Right ventricle myocardium inferior (tissue), 1 donor: ENCODE measurements at places on chromosomes 2 and 18. TPM values are rescaled to one million over a fixed set of nuclear protein-coding genes. Genes with fewer than 3 reads are reported as not detected.

GRCh38 chr2:176500901-176501300, 231.7 kb downstream of the MTX2 start:
- DNase-seq = no peak

- no peak for DNase-seq
Measured at GRCh38 chr18:3409811-3410210, 40.2 kb upstream of the TGIF1 start.

SERPINB11 gene
- total RNA-seq = not detected

DNA sequence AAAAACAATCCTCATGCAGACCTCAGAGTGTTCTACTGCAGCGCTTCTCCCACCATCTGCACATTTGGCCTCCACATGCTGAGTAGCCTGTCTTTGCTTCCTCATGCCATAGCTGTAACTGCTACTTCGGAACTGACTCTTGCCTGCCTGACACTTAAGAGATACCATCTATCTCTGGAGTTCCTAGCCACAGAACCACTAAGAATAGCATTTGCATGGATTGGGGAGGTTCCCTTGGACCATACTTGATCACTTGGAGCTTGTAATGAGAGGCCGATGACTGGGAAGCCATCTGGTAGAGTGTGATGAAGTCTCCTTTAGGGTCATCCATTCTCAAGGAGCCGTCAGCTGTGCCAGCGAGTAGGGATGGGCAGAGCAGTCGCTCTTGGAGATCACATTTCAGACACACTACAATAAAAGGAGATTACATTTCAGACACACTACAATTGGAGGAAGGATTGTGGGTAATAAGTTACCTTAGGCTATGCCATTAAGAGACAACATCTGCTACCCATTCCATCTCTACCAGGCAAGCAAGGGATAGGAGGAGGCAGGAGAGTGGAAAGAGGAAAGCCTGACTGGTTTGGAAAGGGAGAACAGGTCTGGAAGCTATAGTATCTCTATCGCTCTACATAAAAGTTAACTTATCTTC, 21.8 kb downstream of the DOK1 start:
- no peak for DNase-seq

CYP27A1 gene
- 12.5 TPM for total RNA-seq

ARHGEF4 gene
- 4.1 TPM for total RNA-seq

DNA sequence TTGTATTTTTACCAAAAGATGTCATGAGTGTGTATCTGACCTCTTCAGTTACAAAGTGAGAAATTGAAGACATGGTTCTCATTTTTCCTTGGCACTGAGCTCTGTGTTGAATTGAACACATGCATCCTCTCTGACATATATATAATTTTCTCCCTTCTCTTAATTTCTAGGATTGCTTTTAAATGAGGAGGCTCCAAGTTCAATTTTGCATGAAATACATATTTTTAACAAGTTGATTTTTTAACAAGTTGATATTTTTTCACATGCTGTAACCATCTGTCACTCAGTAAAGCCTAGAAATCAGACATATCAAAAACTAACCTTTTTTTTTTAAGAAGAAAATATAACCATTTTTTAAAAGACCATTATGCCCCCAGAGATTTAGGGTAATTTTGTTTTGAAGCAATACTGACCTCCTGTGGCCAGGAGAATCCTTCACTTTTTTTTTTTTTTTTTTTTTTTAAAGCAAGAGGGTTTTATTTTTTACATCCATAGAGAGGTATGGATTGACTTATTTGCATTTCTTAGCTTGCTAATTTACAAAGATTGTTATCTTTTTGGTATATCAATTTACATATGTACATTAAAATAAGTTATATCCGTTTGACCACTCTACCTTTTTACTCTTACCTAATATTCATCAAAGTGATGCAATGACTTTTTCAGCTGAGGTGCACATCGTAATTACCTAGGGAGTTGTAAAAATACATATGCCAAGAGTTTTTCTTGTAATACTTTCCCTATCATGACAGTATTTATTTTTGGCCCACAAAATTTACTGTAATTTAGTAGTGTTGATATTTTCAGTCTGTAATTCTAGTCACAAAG, 161.8 kb downstream of the SOCS6 start:
- DNase-seq = no peak

DNA sequence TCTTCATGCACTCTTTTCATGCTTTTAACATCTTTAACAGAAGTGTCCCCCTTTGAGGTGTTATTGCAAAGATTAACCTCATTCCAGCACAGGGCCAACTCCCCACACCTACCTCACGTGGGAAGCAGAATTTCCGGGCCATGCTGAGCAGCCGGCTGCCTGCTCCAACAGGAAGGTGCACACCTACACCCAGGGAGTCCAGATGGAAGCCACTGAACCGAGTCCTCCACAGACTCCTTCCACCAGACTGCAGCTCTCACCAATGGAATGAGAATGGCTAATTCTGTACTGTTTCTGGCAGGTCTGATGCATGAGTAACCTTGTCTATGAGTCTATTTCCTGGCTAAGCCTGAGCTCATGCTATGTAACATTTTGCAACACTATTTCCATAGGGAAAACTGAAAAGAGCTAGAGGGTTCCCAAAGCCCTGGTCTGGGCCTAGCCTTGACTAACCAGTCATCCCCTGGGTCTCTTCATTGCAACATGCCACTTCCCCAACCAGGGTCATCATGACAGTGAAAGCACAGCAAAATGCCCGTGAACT, 11.0 kb downstream of the ERFE start:
- DNase-seq = no peak

DNA sequence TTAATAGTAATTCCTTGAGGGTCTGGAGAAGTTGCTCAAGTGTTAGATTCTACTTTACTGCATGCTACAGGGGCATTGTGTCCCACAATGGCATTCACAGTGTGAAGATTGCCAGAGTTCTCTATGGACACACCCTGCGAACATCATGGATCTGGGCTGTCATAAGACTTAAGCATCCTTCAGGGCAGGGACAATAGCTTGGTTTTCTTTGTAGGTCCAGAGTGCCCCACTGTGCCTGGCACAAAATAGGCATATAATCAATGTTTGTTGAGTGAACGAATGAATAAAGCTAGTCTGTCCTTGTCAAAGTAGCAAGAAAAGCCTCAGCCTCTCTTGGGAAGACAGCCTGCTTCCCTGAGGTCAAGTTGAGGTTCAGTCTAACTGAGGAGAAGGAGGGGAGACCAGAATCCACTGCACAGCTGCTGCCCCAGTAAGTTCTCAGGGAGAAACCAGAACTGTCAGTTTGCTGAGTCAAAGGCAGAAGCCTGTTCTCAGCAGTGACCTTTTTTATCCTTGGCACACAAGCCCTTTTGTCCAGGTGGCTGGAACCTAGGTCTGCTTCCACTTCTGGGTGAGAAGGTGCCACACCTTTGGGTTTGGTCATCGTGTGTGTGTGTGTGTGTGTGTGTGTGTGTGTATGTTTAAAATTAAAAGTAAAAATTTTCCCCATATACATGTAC, 15.0 kb downstream of the INPP4A start:
- DNase-seq = no peak

DNA sequence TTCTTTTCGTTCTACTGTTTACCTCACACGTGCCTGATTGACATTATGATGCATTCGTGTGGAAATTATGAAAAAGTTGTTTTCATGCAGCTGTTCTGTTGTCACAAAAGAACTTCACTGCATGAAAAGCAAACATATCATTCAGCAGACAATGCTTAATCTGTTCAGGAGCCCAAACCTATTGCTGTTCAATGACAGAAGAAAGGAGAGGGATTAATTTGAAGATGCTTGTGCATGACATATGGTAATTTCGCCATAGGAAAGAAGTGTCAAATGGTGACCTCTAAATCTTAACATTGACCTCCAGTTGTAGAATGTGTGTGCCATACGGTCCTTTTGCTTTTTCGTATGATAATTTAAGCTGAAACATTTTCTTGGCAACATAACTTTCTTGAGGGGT, 124.5 kb downstream of the WDR7 start:
- no peak for DNase-seq

FER1L5 gene
- not detected for total RNA-seq

WDR43 gene
- 16.8 TPM for total RNA-seq

FBXO15 gene
- not detected for total RNA-seq

TMEM127 gene
- total RNA-seq = 68.2 TPM

DNA sequence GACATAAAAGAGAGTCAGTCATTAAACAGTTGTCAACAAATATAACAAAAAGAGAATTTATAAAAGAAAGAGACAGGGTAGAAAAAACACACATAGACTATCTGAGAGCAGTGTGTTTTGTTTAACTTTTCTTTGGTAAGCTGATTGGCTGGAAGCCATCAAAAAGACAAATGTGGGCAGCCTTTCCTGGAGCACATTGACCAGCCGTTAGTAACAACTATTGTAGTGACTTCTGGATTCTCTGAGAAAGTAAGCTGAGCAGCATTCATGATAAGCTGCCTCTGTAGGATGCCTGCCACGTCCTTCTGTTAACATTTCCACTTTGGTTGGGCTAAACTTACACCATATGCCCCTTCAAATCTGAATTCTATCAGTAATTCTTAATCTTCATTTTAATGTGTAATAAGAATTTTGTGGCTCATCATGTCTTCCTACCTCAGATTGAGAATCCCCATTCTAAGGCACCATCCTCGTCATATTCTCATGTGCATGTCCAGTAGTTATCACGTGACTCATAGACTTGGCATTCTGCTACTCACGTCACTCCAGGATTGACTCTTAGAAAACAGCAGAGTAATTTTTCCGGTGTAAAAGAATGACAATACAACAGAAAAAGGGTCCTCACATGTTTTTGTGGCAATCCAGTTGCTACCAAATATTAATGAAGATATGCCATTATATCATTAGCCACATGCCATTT, 43.4 kb upstream of the DNAJC10 start:
- DNase-seq = no peak

SMARCAL1 gene
- total RNA-seq = 10.5 TPM

GRCh38 chr2:28390241-28390745, 2.4 kb upstream of the FOSL2 start:
- DNase-seq = peak; percentile 95

ACTR1B gene
- 60.3 TPM for total RNA-seq

- DNase-seq = peak; percentile 59
Measured at GRCh38 chr2:209424199-209424701, 403 bp downstream of the MAP2 start.

ZBTB7C gene
- total RNA-seq = 3.2 TPM

DNA sequence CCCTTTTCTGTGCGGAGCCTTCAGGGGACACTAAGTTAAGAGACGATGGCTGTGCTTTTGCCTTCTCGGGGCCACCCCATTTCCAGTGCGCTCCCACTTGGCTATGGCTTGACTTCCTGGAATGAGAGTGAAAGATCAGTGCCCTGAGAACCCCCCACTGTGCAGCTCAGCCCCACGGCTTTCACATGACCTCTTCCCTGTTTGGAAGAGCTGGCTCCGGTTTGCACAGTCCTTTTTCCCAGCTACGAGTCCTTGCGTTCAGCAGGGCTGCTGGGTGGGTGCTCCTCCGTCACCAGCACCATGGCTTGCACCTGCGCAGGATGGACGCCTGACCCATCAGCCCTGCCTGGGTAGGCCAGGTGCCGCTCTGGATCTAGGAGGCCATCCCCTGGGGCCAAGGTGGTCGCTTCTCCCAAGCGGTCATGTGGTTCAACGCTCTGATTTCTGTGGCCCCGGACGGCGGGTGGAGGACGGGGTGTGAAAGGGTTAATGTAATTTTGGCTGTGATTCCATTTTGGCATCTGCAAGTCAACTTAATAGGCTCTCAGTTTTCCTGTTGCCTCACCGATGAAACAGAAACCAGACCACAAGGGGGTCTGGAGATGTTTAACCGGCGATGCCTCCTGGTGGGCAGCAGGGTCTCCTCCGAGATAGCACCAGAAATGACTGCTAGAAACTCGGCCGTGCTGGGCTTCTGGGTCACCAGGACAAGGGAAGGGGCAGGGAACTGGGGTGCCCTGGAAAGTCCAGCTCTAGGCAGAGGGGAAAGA, 113.1 kb upstream of the HAAO start:
- peak; percentile 62 for DNase-seq

GRCh38 chr18:58862851-58863538, 1.7 kb upstream of the ZNF532 start:
- DNase-seq = no peak

- DNase-seq = no peak
Measured at GRCh38 chr2:238515377-238515776, 88.7 kb downstream of the ASB1 start.

DNA sequence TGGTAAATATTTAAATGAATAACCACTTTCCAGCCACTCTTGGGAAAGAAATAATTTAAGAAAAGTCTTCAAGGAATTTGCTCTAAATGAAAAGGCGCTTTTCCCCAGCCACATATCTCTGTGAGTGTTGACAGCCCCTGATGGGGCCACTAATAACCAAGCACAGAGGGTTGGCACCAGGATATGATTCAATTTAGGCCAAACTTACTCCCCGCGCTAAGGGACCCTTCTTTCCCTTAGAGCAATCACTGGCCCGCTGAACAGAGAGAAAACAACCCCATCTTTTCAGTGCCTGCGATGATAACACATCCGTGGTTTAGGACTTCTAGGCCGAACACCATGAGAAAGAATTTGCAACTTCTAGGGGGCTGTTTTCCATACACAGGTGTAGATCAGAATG, 310.8 kb downstream of the EIPR1 start:
- no peak for DNase-seq

DNA sequence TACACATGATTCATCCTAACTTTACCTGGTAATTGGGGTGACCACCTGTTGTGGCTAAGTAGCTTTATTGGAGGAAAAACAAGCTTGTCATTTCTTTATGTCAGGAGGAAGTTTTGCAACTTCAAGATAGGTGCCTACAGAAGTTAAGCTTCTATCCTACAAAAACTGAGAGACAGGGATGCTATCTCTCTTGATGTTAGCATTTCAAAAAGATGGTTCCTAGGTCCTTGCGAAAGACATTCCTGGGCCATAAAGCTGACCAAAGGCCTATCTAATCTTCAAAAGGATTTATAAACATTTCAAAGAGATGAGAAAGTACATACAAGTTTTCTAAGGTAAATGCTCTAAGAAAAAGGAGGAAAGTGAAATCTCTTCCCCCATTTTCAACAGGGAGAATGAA, 61.0 kb downstream of the PTH2R start:
- DNase-seq = no peak

DNA sequence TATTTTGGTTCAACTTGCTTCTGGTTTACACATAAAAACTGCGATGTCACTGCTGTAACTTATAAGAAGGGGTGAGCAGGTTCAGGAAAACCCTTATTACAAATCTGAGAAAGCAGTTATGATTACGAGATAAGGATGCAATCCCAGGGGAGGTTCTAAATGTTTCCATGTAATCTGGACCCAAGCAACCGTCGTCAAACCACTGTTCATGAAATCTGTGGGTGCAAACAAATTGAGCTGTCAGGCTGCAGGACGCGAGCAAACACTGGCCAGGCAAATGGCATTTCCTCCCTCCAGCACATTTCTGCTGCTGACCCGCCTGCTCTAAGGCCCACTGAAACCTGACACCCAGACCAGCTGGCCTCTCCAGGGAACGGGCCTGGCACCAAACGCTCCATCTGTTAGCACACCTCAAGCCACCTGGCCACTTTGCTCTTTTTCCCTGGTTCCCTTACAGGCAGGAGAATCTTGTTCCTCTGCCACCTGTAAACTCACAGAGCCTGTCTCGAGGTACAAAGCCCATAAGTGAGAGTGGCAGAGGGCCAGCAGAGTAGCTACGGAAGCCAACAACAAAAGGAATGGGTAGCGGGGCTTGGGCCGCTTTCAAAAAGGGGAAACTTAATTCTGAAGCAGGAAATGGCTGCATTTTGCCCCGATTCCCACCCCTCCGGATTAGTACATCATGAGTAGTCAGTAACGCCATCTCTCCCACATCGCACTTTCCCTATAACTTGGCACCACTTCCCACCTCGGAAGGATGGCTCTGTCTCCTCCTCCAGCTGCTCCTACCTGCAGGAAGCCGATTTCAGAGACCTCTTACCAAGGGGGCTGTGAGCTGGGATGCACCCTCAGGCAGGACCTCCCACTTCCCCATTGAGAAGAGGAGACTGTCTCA, 26.5 kb downstream of the CRACDL start:
- DNase-seq = no peak

GRCh38 chr2:9690252-9690651, 59.5 kb upstream of the YWHAQ start:
- DNase-seq = no peak
